Activated CD8-positive, alpha-beta memory T cell treated with anti-CD3 and anti-CD28 coated beads for 1 hour (primary cell): ENCODE measurements at places on chromosomes 7 and 10.

DNA sequence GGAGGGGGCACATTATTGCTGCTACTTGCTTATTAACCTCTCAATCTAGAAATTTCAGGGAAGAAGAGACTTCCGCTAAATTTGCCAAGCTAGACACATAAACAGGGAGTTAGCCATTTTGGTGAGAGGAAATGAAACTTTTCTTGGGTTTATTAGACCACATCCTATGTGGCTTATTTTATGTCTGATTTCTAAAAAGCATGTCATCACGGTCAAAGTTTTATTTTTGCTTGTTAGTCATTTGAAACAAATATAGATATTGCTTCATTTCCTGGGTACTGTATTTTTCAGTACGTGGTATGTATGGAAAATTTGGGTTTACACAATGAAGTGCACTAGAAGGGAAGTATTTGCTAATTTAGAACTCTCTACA, 144.1 kb downstream of the TCF7L2 start:
- no peak for DNase-seq

DNA sequence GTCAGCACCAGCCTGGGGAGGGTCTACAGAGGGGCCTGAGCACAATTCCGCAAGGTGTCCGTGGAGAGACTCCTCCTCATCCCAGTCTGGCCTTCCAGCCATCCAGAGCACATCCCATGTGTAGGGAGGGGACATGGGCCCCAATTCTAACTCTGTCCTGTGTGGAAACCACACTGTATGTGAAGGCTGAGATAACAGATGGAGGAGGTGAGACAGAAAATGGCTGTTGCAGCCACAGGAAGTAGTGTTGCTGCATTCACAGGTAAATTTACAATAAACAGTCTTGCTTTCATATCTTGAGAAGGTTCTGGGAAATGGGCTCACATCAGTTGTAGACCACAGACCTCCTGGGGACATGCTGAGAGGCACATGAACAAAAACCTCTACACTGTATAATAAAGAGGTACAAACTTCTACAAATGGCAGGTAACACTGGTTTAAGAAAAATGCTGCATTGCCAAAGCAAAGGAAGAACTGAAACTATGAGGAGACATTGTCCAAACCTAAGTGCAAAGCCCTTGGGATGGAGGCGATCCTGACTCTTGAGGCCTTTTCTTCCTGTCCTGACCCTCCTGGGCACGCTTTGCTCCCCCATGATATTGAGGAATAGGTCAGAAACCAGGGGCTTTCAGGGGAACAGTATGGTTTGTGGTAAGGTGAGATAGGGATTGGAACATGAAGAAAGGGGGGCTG, 21.6 kb upstream of the GIMAP2 start:
- DNase-seq: no peak

GRCh38 chr7:78499971-78500370, 701.4 kb downstream of the PHTF2 start:
- no peak for DNase-seq

DNA sequence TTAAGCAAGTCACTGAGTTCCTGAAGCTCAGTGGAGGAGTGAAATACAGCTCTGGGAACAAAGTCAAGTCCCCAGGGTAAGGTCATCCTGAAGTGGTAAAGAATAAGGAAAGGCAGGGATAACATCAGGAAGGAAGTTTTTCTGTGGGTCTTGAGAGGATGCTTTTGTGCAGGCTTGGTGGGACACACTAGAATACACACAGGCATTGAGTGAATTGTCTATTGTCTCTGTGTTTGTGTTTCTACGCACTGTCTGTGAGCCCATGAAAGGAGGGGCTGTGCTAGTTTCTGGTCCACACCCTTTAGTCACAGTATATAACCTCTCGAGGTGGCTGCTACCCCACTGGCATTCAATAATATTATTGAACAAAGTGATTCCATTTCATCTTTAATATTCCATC, 95.8 kb upstream of the ABCB5 start:
- DNase-seq: no peak

- no peak for DNase-seq
Measured at GRCh38 chr10:20065814-20066213, 249.6 kb downstream of the PLXDC2 start.

DNA sequence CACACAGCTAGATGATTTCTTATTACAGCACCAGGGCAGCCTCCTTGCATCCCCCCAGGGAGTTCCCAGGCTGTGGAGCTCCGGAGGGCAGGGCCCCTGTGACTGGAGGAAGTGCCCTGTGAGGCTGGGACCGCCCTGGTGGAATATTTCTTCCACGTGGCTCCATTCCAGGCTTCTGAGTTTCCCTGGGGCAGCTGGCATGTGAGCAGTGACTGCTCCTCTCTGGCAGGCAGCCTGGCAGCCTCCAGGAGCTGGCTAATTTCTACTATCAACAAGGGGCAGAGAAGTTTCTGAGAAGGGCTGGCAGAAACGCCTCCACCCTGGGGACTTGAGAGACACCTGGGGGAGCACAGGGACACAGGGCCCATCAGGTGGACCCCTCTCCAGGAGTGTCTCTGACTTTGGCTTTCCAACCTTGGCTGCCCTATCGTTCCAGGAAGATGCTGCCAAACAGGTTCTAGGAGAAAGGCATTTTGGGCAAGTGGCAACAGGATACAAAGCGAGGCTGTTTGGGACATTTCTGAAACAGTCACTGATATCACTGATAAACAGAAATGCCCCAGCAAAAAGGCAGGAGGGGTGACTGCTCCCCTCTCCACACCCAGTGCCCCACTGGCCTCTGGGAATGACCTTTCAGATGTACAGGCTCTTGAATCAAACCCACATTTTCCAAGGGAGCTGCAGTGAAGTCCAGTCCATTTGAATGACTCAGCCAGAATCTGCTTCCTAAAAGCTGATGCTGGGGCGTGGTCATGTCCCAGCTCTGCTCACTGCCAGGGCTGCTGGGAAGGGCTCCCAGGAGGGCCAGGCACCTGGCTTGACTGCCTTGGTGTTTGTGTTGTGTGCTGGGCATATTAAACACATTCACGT, 16.1 kb downstream of the MYOF start:
- DNase-seq: no peak

DNA sequence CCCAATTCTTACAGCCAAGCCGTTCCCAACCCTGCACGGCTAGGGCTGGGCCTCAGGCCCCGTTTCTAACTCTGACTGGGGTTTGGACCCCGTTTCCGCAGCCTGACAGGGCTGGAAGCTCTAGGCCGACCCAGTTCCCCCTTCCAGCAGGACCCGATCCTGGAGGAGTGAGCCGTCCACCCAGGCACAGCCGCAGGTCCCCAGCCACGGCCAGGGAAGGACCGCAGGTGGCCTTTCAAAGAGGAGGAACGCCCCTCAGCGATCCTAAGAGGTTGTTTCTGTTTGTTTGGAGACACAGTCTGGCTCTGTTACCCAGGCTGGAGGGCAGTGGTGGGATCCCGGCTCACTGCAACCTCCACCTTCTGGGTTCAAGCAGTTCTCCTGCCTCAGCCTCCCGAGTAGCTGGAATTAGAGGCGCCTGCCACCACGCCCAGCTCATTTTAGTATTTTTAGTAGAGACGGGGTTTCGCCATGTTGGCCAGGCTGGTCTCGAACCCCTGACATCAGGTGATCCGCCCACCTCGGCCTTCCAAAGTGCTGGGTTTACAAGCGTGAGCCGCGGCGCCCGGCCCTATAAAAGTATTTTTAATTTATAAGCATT, 778 bp upstream of the GET4 start:
- no peak for DNase-seq

- no peak for DNase-seq
Measured at GRCh38 chr7:129067943-129068548, 13.1 kb upstream of the TNPO3 start.

GRCh38 chr10:101290881-101291280, 61.6 kb upstream of the LBX1 start:
- no peak for DNase-seq

DNA sequence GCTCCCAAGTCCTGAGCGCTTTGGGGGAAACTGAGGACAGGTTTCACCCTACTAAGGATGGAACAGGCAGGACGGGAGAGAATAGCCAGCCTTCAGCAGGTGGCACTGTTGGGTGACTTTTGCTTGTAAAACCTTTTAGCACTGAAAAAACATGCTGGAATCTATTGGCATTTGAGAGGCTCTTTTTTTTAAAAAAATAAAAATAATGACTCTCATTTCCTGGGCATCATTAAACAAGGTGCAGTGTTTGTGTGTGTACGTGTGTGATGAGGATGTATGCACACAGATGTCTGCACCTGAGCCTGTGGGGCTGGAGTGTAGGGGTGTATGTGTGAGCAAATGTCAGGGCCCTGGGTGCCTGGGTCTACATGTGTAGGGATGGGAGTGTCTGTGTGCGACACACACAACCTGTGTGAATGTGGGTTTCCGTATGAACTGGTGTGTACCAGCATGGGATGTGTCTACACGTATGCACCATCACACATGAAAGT, 177.9 kb downstream of the RPS24 start:
- DNase-seq: no peak

- no peak for DNase-seq
Measured at GRCh38 chr7:29208410-29209250, 14.1 kb downstream of the CHN2 start.

DNA sequence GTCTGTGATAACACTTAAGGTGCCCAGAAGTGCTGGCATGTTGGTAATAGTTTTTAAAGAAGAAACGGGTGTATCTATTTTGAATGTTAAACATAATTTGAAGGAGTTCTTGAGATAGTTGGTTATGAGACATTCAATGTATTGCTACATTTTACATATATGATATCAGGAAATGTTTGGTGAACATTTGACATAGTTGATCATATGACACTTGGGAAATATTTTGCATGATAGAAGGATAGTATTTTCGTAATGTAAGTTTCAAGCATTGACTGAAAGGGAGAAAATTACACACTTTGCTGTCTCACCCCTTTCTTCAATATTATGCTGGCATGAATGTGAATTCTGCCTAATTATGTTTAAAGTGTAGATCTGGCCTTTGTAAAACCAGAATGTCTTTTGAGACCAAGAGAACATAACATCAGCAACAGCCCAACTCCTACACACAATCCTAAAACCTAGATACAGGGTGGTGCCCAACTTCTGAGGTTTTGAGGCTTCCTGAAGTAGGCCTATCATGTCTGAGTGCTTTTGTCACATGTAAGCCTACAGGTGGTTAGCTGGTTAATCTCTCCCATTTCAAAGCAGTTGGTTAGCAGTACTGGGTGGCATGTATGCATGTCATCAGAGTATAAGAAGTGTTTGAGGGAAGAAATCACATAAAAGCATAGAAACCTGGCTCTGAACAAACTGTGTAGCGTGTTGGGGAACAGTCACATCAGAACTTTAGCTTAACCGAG, 2.1 kb downstream of the ADD3 start:
- DNase-seq: peak; percentile 16
